T follicular helper cell (primary cell): ENCODE measurements at places on chromosomes 3 and 15.

DNA sequence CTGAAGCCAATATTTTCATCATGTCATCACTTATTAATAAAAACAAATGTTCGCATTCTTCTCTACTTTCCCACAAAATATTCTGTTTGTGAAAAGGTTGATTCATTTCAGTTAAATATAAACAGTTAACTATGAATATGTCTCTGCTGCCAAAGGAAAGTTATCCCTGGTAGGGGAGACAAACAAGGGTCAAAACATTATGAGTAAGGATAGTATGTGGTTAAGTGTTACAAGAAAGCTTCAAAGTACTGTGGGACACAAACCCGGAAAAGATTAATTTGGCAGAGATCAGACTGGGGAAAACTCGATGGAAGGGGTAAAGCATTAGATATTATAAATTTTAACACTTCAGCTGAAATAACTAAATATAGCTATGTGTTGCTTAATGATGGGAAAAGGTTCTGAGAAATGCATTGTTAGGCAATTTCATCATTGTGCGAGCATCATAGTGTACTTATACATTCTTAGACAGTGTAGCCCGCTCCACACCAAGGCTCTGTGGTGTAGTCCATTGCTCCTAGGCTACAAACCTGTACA lies 436.5 kb upstream of the TBL1XR1 start:
- no peak for DNase-seq

GRCh38 chr3:117398141-117398899 lies 688.7 kb downstream of the TUSC7 start:
- no peak for DNase-seq

DNA sequence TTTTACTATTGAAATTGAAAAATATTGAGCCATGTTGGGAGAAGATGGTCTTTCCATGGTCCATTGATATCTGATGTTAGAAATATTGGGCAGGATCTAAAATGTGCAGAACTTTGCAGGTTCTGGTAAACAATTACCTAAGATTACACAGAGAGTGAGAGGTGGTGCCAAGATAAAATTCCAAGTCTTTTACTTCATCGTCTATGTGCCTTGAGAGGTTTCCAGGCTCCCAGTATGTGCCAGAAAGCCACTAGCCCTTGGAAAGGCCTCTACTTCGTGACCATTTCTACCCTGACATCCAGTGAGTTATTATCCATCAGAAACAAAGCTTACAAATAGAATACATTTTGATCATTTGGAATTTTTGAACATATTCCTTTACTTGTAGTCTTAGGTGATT lies 27.6 kb downstream of the CD200 start:
- DNase-seq, result no peak

DNA sequence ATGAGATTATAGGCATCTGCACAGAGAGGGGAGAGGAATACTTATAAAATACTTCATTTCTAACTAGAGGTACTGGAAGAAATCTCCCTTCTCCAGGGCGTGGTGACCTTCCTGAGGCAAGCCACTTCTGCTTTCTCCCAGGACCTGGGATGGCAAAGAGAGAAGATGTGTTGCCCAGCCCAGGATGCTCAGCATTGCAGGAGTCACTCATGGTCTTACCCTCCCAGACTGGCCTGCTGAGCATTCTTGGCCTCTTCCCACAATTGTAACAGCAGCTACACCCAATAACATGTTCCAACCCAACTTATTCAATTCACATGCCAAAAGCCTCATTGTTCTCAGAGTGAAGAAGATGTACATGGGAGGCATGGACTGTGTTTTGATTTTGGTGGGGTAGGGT lies 37.9 kb downstream of the IL20RB start:
- DNase-seq, result no peak

DNA sequence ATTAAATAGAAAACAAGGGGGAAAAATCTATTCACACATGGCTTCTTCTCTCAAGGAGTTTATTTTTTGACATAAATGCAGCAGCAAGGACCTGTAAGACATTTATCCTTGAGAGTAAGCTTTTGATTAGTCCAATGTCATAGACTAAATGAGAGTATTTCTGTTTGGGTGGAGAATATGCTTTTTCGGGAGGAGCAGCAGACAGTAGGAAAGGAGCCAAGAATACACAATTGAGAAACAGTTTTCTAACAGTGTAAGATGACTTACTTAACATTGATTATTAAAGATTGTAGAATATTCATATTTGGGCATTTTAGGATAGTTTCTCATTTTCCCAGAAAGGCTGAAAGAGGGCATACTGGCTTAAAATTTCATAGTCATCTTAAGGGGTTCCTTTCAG lies 65.9 kb upstream of the PAQR5 start:
- DNase-seq, result no peak

- DNase-seq, result no peak
These were observed 148.3 kb upstream of the NPHP3 start for GRCh38 chr3:132870541-132870940.

DNA sequence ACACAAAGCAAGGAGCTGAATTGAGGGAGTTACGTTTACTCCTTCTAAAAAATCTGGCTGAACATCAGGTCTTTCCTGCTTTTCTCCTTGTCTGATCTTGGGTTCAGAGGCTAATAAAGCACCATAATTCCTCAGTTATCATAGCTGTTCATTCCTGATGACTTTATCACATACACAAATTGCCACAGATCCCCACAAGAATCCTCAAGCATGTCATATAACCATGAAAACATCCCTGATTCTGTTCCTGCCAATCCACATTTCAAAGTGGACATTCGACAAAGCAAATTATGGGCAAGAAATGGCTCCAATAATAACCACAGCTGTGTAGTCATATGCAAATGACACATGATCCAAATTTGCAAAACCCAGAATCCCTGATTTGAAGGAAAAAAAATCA lies 321.3 kb downstream of the MEX3B start:
- no peak for DNase-seq

DNA sequence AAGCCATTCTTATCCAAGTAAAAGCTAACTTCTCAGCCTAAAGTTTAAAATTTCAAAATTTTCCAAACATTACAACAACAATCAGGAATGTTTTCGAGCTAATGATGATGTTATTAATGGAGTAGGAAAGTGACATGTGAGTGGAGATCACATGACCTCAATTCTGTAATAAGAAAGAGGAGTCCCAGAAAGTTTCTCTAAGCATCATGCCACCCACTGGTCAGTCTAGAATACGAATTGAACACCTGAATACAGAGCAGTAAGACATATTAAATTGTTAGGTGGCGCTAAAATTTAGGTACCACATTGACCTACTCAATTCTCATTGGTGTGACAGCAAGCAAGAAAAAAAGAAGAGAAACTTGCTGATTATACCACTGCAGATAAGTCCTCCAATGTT lies 163.9 kb downstream of the DCLK3 start:
- no peak for DNase-seq

DNA sequence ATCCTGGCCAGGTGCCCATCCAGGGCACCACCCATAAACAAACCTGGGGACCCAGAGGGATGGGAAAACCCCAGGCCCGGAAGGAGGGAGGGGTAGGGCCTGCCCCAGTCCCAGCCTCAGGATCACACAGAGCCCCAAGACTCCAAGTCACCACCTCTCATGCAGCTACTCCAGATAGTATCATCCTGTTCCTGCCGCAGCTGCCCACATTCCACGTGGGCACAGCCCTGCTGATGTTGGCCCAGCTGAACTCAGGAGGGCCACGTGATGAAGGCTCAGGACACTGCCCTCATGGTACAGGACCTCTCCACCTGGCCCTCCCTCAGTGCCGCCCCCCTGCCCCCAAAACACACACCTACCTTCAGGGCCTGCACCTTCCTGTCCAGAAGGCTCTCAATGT lies 69.5 kb downstream of the CACNA2D2 start:
- no peak for DNase-seq
